ENCODE measurements at places on chromosomes 1 and 21.

GRCh38 chr1:67264152-67264551 is 43.5 kb upstream of the IL12RB2 start:
- no peak for DNase-seq

DNA sequence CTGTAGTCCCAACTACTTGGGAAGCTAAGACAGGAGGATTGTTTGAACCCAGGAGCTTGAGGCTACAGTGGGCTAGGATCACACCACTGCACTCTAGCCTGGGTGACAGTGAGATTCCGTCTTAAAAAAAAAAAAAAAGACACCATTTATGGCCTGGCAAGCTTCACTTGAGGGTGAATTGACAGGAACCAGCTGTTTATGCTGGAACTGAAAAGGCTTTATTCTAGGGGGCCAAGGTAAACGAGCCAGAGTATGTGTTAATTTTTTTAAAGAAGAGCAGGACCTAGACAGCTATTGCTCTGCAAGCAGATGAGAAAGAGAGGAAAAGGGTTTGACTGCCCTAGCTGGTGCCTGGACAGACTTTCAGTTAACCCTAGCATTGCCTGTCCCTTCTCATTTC is 37.0 kb downstream of the S100A6 start:
- DNase-seq: no peak

DNA sequence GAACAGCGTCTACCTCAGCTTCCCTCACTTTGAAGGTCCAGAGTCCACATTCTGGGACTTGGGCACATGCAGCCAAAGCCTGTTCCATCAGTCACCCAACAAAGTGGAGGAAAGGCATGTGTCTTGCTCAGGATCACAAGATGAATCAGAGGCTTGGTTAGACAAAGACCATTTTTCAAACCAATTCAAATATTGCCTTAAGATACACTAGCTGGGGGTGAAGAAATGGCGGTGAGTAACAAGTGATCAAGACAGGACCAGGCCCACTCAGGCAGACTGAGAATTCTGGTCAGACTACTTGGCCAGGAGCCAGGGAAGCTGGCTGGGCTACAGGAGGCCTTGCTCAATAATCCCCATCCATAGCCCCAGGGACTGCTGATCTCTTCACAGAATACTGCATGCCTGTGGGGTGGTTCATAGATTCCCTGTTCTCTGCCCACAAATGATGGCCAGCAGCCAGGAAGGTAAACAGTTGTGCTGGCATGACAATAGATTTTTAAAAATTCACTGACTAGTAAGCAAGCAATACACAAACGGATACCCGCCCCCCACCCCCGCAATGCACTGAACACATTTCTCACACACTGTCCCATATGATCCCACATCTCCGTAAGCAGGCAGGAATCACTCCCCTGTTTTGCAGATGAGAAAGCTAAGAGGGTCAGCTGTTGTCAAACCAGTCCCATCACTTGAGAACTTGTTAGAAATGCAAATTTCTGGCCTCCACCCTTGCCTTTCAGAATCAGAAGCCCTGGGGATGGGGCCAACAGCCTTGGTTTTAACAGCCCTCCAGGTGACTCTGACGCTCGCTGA is 27.2 kb downstream of the ERI3 start:
- no peak for DNase-seq

DNA sequence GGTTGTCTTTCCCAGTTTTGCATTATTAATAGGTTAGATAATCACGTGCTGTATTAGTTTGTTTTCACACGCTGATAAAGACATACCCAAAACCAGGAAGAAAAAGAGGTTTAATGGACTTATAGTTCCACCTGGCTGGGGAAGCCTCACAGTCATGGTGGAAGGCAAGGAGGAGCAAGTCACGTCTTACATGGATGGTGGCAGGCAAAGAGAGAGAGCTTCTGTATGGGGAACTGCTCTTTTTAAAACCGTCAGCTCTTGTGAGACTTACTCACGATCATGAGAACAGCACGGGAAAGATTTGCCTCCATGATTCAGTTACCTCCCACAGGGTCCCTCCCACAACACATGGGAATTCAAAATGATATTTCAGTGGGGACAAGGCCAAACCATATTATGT is 2.3 kb upstream of the VCAM1 start:
- no peak for DNase-seq

- DNase-seq: no peak
Observed at GRCh38 chr1:83857716-83858115, 141.2 kb downstream of the TTLL7 start.

GRCh38 chr1:173267453-173267945 is 60.4 kb upstream of the TNFSF4 start:
- DNase-seq: no peak

DNA sequence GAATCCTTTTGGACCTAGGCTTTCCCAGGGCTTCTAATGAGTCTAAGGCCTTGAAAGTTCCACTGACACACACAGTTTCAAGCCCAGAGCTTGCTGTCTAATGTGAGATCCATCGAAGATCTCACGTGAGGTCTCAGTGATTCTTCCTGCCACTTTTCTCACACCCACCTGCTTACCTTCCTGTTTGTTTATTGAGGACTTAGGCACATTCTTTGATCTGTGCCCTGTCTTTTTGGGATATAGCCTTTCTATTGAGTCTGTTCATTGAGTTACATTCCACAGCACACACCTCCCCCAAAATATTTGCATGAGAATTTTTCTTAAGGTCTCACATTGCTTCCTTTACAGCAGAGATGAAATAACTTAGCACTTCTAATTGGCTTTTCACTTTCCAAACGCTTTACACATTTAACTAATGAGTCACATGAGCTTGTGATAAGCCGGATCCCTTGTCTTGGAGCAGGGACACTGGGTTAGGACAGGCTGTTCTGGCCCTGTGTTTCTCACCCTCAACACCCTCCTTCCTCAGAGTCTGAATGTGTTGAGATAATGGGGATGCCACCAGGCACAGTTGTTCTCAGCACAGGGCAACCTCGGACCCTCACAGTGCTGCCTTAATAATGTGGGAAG is 288.3 kb downstream of the TM2D1 start:
- no peak for DNase-seq

GRCh38 chr1:179228783-179229213 is 679 bp downstream of the ABL2 start:
- peak; percentile 29 for DNase-seq

GRCh38 chr1:11806307-11806936 is 431 bp downstream of the CLCN6 start:
- DNase-seq: no peak
